ENCODE measurements at places on chromosomes 6 and 20.

- DNase-seq = no peak
These were observed 64.5 kb downstream of the ATP9A start for GRCh38 chr20:51703400-51704287.

DNA sequence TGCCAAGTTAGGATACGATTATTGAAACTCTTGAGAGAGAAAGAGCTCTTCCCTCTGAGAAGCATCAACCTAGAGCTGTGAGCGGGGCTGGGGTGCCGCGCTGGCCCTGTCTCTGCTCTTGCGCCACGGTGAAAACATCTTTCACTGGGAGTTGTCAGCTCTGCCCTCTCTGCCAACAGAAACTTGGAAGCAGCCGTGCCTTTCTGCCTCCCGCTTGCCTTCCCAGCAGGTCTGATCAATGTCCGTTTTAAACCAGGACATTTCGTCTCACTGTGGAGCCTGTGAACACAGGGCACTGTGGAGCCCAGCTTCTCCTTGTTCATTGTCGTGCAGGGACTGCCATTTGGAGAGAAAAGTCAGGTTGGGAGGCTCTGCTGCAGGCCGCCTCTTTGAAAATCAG is 249.2 kb upstream of the PMEPA1 start:
- DNase-seq = no peak

- no peak for DNase-seq
These were observed 8.0 kb upstream of the LAMP5 start for GRCh38 chr20:9506280-9506821.

- DNase-seq = no peak
These were observed 13.4 kb upstream of the TOX2 start for GRCh38 chr20:43901296-43901695.

- no peak for DNase-seq
These were observed 28.0 kb downstream of the RREB1 start for GRCh38 chr6:7135755-7136154.
